Smooth muscle cell of the coronary artery (primary cell): ENCODE measurements at places on chromosomes 6 and 20. TPM values are rescaled to one million over a fixed set of nuclear protein-coding genes. Genes with fewer than 3 reads are reported as not detected.

Gene CCN2
- 15.8 and 981 TPM in 2 replicates for total RNA-seq

Gene RAB32
- total RNA-seq: 37.9 and 108 TPM in 2 replicates

Gene CLIC5
- total RNA-seq: 0.12 TPM in 1 of 2 replicates, not detected in the other

Gene HSP90AB1
- total RNA-seq: 367 and 497 TPM in 2 replicates

Gene FITM2
- total RNA-seq: 4.8 and 5.0 TPM in 2 replicates

Gene SGK2
- 0.15 and 0.47 TPM in 2 replicates for total RNA-seq

Gene GPX5
- total RNA-seq: not detected in 2 replicates

Gene RAET1E
- 0.15 and 0.47 TPM in 2 replicates for total RNA-seq

Gene DPPA5
- not detected in 2 replicates for total RNA-seq

Gene TRIM15
- not detected in 2 replicates for total RNA-seq

Gene ZBP1
- not detected in 2 replicates for total RNA-seq

Gene TMEM200A
- 43.9 and 71.4 TPM in 2 replicates for total RNA-seq

Gene UNC5CL
- total RNA-seq: under 0.01 and 0.12 TPM in 2 replicates

Gene CALHM6
- total RNA-seq: 0.23 and 0.90 TPM in 2 replicates

Gene IP6K3
- 0.30 TPM in 1 of 2 replicates, not detected in the other for total RNA-seq

Gene RIN2
- total RNA-seq: 45.9 and 55.9 TPM in 2 replicates

Gene BCAS4
- 2.8 and 22.5 TPM in 2 replicates for total RNA-seq

Gene KCTD20
- 64.6 and 84.5 TPM in 2 replicates for total RNA-seq

Gene HCK
- not detected in 2 replicates for total RNA-seq

Gene HUS1B
- total RNA-seq: 0.68 and 1.1 TPM in 2 replicates

Gene BPIFB1
- total RNA-seq: not detected in 2 replicates

Gene CTSZ
- total RNA-seq: 280 and 325 TPM in 2 replicates

Gene CST7
- not detected in 2 replicates for total RNA-seq
